ENCODE measurements at places on chromosomes 7 and 10. TPM values are rescaled to one million over a fixed set of nuclear protein-coding genes. Genes with fewer than 3 reads are reported as not detected.

Gene ADAMTS14
- total RNA-seq: under 0.01 TPM

Gene CEP55
- 92.2 TPM for total RNA-seq

Gene GOLGA7B
- total RNA-seq: under 0.01 TPM

Gene AOC1
- not detected for total RNA-seq

Gene EMX2
- not detected for total RNA-seq

Gene PON3
- total RNA-seq: 0.20 TPM

Gene GIMAP2
- 41.5 TPM for total RNA-seq

Gene SPDYE9
- total RNA-seq: not detected

Gene TNPO3
- total RNA-seq: 78.1 TPM

Gene GPR146
- 29.8 TPM for total RNA-seq

Gene ADCY1
- total RNA-seq: 0.26 TPM

Gene MEOX2
- not detected for total RNA-seq
